T-cell (primary cell): ENCODE measurements at places on chromosomes 11 and 22. TPM values are rescaled to one million over a fixed set of nuclear protein-coding genes. Genes with fewer than 3 reads are reported as not detected.

- H3K36me3 ChIP-seq: peaks cover 2% of the 10 kb centered on the region
- H3K4me1 ChIP-seq: peaks cover 33% of the 10 kb centered on the region
- no peak for DNase-seq
- H3K27ac ChIP-seq: no peak overlapping the region
- H3K4me3 ChIP-seq: no peak overlapping the region
These were observed 13.2 kb downstream of the PPM1F start for GRCh38 chr22:21939461-21939913.

Gene LYVE1
- not detected for total RNA-seq

- peaks cover 24% of the 10 kb centered on the region for H3K27me3 ChIP-seq
- H3K27ac ChIP-seq: no peak overlapping the region
- H3K4me3 ChIP-seq: no peak overlapping the region
- no peaks in the 10 kb centered on the region for H3K36me3 ChIP-seq
- DNase-seq: no peak
- H3K4me1 ChIP-seq: no peaks in the 10 kb centered on the region
These were observed 156.1 kb upstream of the NECTIN1 start for GRCh38 chr11:119885067-119885466.

DNA sequence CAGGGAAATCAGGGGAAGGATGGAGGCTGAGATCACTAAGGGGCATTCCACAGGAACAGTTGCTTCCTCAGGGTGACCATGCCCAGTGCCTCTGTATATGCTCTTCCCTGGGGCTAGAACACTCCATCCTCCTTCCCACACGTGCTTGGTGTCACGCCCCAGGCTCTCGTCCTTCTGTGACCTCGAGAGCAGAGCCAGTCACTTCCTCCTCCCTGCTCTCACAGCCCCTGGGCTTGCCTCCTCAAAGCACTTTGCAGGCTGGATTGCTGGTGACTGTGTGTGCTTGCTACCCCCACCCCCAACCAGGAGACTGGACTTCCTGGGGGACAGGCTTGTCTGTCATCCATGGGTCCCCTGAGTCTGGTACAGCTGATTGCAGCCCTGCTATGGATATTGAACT, 56.5 kb upstream of the AMPD3 start:
- no peaks in the 10 kb centered on the region for H3K4me1 ChIP-seq
- H3K27me3 ChIP-seq: peaks cover 18% of the 10 kb centered on the region
- DNase-seq: no peak
- no peak overlapping the region for H3K27ac ChIP-seq
- no peak overlapping the region for H3K4me3 ChIP-seq
- H3K36me3 ChIP-seq: no peaks in the 10 kb centered on the region

DNA sequence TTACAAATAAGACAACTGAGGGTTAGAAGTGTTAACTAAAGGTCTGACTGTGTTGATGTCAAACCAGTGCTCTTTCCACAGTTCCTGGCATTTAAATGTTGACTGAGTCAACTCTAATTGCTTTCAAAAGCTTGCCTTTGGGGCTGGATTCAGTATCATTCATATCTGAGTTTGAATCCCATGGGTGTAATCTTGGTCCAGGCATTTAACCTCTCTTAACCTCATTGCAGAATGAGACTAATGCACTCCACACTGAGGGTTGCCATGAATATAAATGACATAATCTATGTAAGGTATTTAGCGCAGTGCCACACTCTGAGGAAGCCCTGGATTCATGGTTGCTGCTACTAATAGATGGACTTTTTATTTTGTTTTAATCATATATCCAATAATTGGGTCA, 274.3 kb downstream of the DDX10 start:
- no peak overlapping the region for H3K4me3 ChIP-seq
- no peaks in the 10 kb centered on the region for H3K4me1 ChIP-seq
- no peak overlapping the region for H3K27ac ChIP-seq
- DNase-seq: no peak
- H3K27me3 ChIP-seq: no peaks in the 10 kb centered on the region

Gene SOX6
- not detected for total RNA-seq

DNA sequence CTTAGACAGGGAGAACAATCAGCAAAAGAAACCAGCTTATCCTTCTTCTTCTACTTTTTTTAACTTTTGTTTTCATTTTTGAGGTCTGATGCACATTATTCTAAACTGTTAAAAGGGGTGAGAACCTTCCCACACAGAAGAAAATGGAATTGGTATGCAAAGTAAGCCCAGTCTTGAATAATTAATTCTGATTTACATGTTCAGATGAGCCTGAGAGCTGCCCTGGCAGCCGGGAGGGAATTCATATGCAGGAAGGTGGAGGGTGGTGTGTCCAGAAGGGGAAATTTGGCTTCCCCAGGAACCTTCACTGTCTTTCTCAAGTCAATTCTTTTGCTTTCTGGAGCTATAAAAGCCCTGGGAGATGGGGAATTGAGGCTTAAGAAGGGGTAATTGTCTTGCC, 181.0 kb downstream of the INSC start:
- H3K36me3 ChIP-seq: no peaks in the 10 kb centered on the region
- no peak overlapping the region for H3K27ac ChIP-seq
- H3K4me3 ChIP-seq: no peak overlapping the region
- H3K27me3 ChIP-seq: no peaks in the 10 kb centered on the region
- H3K4me1 ChIP-seq: no peaks in the 10 kb centered on the region
- DNase-seq: no peak

- no peak overlapping the region for H3K27ac ChIP-seq
- peaks cover 29% of the 10 kb centered on the region for H3K27me3 ChIP-seq
- DNase-seq: no peak
These were observed 57.6 kb downstream of the NAV2 start for GRCh38 chr11:19770277-19770676.

- peaks cover 89% of the 10 kb centered on the region for H3K4me1 ChIP-seq
These were observed 5.3 kb upstream of the CDC42BPG start for GRCh38 chr11:64849598-64850356.
